CD4-positive, alpha-beta memory T cell (primary cell): ENCODE measurements at places on chromosomes 11 and 22.

DNA sequence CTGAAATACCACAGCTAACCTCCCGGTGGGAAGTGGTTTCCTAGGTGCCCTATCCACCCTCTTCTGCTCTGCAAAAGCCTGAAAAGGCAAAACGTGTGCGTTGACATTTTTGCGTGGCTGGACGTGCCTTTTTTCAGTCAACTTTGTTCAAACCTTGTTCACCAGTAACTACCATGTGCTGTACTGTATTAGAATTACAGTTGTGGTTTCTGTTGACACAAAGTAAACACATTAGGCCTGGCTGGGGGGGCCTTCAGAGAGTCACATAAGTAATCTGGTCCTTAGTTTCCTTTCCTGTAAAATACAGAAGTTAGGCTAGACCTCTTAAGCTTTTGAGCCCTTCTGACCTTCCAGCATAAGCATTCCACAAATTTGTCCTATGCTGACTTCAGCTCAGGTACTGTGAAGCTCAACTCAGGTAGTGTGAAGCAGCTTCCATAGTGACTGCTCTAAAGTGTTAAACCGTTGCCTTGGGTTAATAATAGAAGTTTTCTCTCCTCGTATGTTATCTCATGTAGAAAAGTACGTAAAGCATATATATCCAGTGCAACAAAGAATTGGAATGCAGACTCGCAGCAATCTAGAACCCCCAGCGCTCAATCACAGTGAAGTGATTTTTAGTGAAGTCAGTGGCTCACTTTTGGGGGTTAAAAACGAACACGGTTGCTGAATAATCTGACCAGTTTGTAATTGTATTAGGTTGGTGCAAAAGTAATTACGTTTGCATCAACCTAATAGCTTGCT lies 1.8 kb downstream of the EWSR1 start:
- peak; percentile 10 for DNase-seq

- no peak for DNase-seq
Measured at GRCh38 chr11:113647108-113647507, 59.0 kb downstream of the TMPRSS5 start.

DNA sequence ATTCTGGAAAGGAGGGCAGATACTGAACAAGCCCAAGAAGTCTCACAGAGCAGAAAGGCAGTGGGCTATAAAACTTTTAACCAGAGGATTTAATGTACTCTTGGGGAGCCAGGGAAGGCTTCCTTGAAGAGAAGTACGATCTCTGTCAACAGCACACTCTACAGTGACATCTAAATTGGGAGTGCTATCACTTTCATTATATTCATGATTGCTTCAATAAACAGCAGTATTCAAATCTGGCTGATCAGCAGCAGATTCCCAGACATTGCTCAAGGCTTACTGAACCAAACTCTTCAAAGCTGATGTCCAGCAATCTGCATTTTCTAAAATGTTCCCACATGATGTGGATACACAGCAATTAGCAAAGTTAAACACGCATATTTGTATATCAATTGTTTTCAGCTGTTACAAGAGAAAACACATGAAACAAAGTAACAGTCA lies 44.2 kb downstream of the SYTL2 start:
- DNase-seq, result no peak

- no peak for DNase-seq
Measured at GRCh38 chr11:12243486-12243885, 133.1 kb downstream of the MICAL2 start.
